ENCODE measurements at places on chromosomes 12 and 14.

GRCh38 chr12:68368327-68368726 lies 36.2 kb upstream of the MDM1 start:
- peak; percentile 6 for DNase-seq

DNA sequence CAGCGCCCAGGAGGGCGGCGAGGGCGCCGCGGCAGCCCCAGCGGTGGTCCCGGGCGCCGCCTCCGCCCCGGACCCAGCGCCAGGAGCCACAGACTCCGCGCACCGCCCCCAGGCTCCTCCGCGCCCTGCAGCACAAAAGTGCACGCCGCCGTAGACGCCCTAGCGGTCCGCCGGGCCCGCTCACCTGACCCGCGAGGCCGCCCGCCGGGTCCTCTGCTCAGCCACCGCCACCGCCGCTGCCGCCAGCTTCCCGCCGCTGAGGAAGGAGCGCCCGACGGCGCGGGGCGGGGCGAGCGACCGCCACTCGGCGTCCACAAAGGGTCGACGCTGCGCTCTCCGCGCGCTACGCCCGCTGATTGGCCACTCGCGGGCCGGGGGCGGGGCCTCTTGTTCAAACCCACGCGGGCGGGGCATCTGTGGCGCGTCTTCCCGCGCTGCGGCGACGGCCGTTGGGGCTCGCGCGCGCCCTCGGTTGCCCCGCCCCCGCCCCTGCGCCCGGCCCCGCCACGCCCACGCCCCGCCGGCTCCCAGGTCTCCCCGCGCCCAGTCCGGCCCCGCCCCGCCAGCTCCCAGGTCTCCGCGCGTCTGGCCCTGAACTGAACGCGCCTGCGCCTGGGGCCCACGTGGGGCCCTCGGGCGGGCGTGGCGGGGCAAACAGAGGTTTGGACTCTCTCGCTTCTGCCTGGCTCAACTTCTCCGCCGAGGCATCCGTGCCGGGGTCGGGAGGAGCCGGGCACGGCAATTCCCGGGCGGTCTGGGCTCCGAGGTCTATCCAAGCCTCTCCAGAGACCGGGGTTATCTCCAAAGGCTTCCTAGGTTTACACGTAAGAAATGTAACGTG lies at the start of gene CDCA4:
CDCA4 (minus strand) TSS at position 269 of the 841 bp plus-strand sequence. CDS start 9,154 bp downstream, outside the sequence.
- DNase-seq: peak; percentile 100

DNA sequence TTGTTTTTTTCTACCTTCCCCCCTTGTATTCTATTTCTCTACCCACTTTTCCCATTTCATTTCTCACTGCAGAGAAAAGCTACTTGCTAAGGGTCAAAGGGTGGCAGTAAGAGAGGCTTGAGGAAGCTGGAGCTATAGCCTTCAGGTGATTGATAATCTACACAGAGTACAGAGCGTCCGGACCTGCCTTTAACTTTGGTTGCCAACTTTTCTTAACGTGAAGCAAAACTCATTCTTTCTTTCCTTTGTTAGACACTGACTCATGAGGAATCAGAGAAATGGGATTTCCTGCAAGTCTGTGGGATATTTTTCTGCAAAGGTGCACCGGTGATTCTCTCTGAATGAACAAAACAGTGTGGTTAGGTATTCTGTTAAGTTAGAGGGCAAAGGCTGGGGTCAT lies 133.3 kb downstream of the RMST start:
- DNase-seq: no peak

DNA sequence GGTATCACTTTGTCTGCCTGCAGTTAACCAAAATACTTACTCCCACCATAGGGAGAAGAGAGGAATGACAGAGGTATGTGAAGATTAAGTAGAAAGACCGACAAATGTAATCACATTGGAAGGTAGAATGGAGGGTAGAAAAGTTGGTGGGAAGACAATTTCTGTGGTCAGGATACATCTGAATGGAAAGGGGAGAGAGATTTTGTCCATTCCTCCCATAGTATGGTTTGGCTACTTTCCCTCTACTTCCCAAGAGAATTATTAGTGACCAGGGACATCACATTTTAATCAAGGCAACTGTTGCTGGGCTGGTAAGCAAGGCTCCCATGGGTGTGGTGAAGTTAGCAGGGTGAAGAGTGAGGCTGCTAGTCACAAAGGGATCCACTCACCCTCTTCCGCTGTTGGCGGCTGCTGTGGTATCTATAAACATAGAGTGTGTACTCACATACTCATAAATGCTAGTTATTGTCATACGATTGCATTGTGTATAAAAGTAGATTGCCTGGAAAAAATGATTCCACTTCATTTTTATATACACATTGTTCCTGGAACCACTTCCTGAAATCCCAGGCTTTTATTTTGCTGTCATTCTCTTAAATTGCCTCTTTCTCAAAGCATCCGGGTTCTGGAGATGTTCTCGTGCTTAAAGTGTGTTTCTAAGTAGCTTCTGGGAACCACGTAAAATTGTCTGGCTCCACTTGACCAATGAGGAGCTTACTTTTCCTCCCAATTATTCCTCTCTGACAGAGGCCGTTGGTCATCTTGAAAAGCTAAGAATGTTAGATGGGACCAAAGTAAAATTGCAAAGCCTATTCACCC lies 413.1 kb downstream of the ZFP36L1 start:
- DNase-seq: no peak

DNA sequence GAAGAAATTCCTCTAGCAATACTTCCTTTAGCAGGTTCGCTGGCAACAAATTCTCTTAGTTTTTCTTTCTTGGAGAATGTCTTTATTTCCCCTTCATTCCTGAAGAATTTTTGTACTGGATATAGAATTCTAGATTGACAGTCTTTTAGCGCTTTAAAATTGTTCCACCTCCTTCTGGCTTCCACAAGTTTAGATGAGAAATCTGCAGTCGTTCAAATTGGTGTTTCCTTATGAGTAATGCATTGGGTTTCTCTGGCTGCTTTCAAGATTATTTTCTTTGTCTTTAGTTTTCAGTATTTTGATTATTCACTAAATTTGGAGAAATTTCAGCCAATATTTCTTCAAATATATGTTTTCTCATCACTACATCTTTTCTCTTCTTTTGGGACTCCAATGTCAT lies 33.3 kb upstream of the FGF6 start:
- DNase-seq: no peak

GRCh38 chr12:2940564-2940963 lies 18.6 kb upstream of the TEAD4 start:
- no peak for DNase-seq

DNA sequence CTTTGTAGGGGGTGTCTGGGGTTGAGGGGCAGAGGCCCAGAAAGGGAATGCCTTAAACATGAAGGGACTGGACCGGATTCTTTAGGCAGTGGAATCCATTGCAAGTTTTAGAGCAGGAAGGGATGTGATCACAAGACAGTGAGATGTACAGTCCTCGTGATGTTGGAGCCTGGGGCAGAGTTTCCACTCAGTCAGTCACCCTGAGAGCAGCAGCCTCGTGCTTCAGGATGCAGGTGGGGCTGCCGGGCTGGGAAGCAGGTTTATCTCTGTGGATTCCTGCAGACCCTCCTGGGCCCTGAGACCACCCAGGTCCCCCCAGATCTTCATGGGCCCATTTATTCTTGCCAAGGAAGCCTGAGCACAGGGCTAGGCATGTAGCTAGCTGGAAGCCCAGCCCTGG lies 38.5 kb downstream of the RIN3 start:
- DNase-seq: no peak

DNA sequence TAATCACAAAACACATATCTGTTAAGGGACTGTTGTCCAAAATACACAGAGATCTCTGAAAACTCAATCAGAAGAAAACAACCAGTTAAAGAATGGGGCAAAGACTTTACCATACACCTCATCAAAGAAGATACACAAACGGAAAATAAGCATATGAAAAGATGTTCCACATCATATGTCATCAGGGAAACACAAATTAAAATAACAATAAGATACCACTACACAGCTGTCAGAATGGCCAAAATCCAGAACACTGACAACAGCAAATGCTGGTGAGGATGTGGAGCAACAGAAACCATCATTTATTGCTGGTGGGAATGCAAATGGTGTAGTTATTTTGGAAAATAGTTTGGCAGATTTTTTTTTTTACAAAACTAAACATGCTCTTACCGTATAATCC lies 220.5 kb upstream of the FOXN3 start:
- DNase-seq: no peak

DNA sequence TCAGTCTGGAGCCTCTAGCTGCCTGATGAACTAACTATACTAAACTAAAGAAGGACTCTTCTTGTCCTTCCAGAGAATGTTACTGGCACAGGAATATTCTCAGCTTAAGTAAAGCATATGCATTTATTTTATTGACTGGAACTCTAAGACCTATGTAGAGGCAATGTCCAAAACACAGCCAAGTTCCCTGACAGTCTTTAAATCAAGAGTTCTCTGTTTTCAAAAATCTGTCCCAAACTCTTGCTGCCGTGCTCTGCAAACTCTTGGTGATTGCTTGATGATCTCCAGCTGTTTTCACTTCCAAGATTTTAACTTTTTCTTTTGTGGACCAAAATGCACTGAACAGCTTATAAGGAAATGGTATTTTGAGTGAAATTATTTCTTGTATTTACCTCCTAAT lies 67.5 kb upstream of the DAAM1 start:
- DNase-seq: no peak

GRCh38 chr14:102095871-102096568 lies 9.2 kb upstream of the HSP90AA1 start:
- no peak for DNase-seq

GRCh38 chr12:116697305-116697704 lies 40.6 kb downstream of the SPRING1 start:
- peak; percentile 38 for DNase-seq

DNA sequence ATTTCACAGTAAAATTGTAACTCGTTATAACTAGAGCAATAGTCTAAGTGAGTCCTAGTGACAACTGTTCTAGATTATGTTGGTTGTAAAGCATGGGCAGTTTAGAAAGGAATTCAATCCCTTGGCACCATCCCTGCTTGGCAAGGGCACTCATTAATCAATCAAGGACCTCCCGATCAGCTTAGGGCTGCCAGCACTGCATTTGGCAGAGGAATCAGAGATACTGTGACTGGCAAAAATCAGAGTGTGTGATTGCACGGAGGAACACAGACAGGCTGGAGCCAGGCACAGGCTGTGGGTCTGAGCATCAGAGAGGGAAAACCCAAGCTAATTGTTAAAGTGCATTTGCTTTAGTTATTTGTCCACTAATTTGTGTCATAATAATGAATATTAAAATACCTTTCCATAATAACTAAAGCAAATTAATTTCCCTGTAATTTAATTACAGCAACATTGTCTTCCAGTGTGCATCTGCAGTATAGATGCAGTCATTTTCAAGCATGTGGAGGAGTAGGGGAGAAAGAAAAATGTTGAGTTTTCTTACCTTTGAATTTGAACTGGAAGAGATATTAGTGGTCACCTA lies 3.2 kb upstream of the EGLN3 start:
- DNase-seq: no peak

GRCh38 chr14:74754899-74755298 lies 8.2 kb upstream of the YLPM1 start:
- DNase-seq: no peak

DNA sequence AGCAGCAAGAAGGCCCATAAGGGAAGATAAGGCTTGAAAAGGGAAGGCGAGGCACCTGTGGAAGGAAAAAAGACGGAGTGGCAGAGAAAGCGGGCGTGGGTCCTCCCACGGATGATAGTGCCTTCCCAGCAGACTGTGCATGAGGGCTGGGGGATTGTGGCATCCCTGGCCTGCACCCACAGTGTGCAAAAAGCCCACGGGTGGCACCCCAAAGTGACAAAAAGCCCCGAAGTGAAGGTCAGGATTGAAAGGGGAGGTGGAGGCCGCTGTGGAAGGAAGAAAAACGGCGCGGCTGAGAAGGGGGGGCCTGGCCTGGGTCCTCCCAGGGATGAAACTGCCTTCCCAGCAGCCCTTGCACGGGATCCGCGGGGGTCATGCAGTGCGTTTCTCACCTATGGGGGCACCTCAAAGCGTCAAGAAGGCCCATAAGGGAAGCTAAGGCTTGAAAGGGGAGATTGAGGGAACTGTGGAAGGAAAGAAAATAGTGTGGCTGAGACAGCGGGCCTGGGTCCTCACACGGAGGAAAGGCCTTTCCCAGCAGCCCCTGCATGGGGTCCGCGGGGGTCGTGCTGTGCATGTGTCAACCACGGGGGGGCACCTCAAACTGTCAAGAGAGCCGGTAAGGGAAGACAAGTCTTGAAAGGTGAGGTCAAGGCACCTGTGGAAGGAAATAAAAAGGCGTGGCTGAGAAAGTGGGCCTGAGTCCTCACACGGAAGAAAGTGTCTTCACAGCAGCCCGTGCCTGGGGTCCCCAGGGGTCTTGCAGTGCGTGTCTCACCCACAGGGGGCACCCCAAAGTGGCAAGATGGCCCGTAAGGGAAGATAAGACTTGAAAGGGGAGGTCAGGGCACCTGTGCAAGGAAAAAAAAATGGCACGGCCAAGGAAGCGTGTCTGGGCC lies 274.1 kb downstream of the ALG10 start:
- DNase-seq: no peak

- peak; percentile 30 for DNase-seq
Observed at GRCh38 chr12:132445884-132446632, 43.9 kb upstream of the FBRSL1 start.

GRCh38 chr14:67703997-67704396 lies 2.3 kb downstream of the RDH12 start:
- no peak for DNase-seq

- no peak for DNase-seq
Observed at GRCh38 chr12:111635524-111635923, 36.4 kb upstream of the ATXN2 start.

GRCh38 chr14:23577004-23577681 lies 1.4 kb downstream of the JPH4 start:
- DNase-seq: peak; percentile 24
